ENCODE measurements at places on chromosomes 11 and 22.

DNA sequence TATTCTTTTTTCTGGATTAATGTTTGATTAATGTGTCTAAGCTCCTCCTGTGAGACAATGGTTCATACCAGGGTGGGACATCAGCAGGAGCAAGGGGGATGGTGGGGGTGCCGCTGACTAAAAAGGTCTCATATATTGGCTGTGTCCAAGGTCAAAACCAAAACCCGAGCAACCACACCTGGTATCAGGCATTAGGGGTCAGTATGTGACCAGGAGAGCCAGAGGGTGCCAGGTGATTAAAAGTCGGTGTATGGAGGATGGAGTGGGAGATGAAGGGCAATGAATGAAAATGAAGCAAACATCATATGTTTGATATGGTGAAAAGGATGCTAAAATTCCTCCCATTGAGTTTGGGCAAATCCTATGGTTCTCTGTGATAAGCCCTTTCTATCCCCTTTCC, 118.0 kb downstream of the MIAT start:
- DNase-seq, result no peak

DNA sequence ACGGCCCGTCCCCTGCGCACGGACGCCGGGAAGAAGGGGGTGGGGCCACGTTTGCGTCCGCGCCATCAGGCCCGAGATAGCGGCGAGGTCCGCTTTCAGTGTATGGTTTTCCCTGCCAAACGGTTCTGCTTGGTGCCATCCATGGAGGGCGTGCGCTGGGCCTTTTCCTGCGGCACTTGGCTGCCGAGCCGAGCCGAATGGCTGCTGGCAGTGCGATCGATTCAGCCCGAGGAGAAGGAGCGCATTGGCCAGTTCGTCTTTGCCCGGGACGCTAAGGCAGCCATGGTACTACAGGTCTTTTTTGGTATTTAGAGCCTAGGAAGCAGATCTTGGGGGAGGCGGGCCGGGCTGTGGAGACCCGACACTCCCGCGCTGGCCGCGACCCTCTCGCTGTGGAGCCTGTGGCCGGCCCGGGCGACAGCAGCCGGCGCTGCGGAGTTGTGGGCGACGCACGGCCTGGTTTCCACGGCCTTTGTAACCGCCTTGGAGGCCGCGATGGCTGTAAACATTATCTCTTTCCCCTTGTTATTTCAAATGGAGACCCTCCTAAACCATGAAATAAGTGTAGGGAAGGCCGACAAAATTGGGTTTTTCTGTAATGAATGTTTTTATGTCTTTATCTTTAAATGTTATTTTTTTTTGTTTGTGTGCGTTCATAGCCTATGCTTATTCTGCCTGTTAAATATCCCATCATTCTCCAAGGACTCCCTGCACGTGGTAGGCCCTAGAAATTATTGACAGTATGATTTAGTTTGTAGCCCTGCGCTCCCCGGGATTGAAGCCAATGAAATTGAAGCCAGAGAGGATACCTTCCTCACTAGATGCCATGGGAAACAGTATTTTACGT, at the start of gene AASDHPPT:
Gene AASDHPPT, plus strand, starts transcription at position 54 of the 847 bp plus-strand sequence. Its CDS starts 49 bp downstream, at position 103.
- no peak for DNase-seq

- DNase-seq, result no peak
Measured at GRCh38 chr11:44854741-44855492, 95.8 kb downstream of the TP53I11 start.

GRCh38 chr11:69159150-69159852, 3.6 kb downstream of the SMIM38 start:
- no peak for DNase-seq

- DNase-seq, result no peak
Measured at GRCh38 chr22:25002241-25002985, 49.9 kb downstream of the KIAA1671 start.

DNA sequence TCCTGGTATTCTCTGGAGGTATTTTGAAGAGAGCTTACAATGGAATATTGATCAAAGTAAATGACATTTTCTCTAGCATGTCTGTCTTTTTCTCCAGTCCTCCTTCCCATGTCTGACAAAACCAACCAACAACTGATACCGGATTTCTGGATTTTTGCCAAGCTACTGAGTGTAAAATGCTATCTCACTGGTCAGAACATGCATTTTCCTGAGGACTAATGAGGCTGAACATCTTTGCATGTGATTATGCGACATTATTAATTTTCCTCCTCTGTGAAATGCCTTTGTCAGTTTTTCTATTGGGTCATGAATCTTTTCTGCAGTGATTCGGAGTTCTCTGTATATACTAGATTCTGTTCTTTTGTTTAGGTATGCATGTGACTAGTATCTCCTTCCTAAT, 51.4 kb downstream of the CDON start:
- DNase-seq, result no peak

- DNase-seq, result no peak
Measured at GRCh38 chr11:26753723-26754504, 32.1 kb upstream of the SLC5A12 start.

DNA sequence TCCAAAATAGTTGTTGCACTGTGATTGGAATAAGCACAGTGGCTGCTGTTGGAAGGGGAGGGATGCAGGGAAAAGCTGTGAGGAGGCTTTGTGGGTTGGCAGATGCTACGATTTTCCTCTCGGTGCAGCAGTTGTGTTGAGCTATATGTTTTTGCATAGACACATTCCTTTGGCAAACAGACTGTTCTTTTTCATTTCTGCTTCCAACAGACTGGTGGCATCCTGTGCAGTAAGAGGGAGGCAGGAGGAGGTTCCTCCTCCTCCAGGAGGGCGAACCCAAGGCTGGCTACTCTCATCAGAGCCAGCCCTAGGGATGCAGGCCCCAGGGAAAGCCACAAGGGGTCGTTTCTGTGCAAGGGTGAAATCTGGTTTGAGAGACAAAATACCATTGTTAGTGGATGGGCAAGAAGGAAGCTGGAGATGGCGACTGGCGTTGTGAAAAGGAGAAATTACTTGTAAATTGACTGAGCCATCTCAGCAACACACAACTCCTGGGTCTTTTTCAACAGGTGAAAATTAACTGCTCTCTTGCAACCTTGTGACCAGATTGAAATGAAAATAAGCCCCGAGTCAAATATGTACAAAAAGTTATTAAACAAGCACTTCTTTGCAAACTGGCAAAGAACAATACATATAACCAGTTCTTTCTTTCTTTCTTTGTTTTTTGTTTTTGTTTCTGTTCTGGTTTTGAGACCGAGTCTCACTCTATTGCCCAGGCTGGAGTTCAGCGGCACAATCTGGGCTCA, 26.5 kb upstream of the UBASH3B start:
- peak; percentile 66 for DNase-seq

DNA sequence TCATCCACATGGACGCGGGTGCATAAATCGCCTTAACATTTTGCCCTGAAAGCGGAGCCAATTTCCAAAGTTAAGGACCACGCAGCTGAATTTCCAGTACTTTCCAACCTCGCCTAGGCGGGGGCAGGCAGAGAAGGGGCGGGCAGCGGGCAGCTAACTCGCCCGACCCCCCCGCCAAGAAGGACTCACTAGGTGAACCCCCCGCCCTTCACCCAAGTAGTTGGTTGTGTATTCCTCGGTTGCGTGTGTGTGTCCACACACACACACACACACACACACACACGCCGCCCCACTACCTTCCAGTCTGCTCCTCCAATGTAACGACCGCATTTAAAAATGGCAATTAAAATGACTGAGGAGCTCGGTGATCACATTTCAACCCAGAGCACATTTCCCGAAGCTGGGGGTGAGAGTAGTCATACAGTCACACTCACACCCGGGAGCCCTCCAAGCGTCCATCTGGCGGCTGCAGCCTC, 1.4 kb downstream of the TENM4 start:
- no peak for DNase-seq

- peak; percentile 72 for DNase-seq
Measured at GRCh38 chr11:11787305-11788062, 54.3 kb upstream of the USP47 start.

GRCh38 chr11:34161361-34161760, 55.9 kb downstream of the NAT10 start:
- DNase-seq, result no peak

- DNase-seq, result no peak
Measured at GRCh38 chr11:1746956-1747752, 3.2 kb downstream of the IFITM10 start.

DNA sequence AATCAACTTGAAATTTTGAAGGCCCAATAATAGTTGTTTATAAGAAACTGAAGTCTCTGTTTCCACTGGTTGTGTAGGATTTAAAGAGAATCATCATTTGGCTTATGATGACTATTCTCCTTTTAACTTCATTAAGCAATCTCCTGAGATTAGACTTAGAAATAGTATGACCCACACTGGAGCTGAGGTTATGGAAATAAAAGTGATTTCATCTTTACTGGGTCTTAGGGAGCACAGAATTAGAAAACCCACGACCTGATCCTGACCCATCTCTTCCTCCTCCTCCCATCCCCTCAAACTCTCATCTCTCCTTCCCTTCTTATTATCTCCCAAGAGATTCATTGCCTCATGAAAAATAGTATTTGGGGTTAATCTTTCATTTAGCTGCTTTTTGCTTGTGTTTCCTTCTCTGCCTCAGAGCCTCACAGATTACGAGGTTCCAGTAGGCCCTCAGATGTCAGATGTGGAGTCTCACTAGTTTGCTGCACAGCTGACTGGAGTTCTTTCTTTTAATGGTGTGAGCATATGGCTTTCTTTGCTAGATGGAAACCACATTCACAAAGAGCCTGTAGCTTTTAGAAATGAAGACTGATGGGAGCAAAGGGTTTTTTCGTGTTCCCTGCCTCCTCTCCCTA, 85.0 kb downstream of the ALX4 start:
- no peak for DNase-seq

GRCh38 chr11:101441747-101442146, 142.1 kb downstream of the TRPC6 start:
- no peak for DNase-seq

DNA sequence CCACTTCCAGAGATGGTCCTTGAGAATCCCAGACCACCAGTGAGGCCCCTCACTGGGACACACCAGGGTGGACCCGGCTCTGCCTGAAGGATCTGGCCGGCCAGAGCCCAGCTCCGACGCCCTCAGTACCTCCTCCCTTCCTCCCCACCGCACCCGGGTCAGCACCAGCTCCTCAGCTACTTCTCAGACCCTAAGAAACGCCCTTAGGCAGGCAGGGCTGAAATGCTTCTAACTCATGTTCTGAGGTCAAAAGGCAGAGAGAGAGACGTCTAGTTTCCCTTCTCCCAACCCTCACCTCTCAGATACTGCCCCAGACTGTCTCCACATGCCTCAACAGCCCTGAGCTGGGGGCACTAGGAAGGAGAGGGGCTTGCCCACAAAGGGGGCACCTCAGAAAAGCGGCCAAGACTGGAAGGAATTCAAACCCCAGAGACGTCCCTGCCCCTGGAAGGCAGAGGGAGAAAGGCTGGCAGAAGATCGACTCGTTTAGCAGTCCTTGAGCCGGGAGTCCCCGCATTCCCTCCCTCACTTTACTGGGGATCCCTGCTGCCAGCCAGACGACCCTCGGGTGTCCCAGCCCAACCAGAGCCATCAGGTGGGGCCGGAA, 539 bp downstream of the USH1C start:
- DNase-seq, result no peak
